Ascending aorta (tissue), 2 donors: ENCODE measurements at places on chromosomes 6 and 20.

- no peak for DNase-seq
Observed at GRCh38 chr6:5338177-5338960, 77.1 kb downstream of the FARS2 start.

- DNase-seq = no peak
Observed at GRCh38 chr6:13425943-13426931, 61.2 kb downstream of the GFOD1 start.

GRCh38 chr20:47493175-47493962, 8.3 kb upstream of the NCOA3 start:
- peak; percentile 13 for DNase-seq

- DNase-seq = no peak
Observed at GRCh38 chr6:13810688-13811446, 3.5 kb downstream of the MCUR1 start.

DNA sequence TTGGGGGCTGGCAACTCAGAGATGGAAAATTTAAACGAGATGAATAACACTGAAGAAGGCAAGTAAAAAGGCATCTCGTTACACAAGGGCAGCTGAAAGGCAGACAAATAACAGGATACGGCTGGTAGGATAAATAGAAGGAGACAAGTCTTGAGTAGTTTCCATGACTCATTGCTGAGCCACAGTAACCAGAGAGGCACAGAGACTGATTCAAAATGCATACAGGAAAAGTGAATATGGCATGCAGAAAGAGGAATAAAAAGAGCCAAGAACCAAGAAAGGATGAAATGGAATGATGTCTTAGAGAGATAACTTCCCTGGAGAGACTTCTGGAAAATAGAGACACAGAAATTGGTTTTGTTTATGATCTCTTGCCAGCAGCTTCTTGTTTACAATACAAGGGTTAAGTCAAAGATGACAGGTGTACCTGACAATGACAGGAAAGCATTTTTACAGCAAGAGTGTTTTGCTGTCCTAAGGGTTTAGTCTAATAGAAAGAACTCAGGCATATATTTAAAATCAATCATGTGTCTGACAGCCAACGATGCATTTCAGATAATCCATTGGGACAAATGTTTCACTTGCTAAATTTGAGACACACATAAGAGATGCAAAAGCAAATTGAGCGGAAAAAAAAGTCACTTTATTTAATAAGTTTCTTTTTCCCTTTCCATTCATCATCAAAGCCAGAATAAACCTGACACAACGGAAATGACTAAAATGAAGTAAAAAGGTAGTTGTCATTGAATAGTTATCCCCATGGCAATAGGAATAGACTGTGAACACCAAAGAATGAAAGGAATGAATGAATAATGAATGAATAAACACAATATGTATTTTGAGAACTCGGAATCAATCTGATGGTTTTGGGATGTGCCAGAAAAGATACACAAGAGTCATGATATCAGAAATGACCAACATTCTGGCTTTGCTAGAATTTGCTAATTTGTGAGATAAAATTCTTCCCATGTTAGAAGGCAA, 68.0 kb upstream of the KCNQ5 start:
- DNase-seq = no peak

GRCh38 chr6:131924881-131925474, 26.2 kb downstream of the CCN2 start:
- DNase-seq = no peak

GRCh38 chr6:26016245-26016962, 53.8 kb downstream of the TRIM38 start:
- DNase-seq = no peak

GRCh38 chr20:4926531-4927156, 74.7 kb downstream of the SLC23A2 start:
- no peak for DNase-seq

GRCh38 chr6:34810936-34811632, 19.2 kb downstream of the BLTP3A start:
- DNase-seq = no peak

DNA sequence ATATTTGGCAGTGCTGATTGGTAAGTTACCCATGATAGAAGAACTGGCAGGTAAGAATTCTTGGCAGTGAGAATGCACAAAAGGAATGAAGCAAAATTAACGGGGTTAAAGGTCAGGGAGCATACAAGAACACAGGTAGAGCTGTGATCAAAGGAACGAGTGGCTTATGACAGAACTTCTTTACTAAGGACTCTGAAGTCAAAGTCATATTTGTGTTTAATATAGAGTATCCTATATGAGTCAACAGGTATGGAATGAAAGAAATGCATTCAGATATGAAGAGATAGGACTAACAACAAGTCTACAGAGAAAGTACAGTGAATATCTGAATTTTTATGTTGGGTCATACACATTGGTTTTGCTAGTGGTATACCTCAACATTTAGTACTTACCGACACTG, 209.0 kb upstream of the CITED2 start:
- DNase-seq = no peak

DNA sequence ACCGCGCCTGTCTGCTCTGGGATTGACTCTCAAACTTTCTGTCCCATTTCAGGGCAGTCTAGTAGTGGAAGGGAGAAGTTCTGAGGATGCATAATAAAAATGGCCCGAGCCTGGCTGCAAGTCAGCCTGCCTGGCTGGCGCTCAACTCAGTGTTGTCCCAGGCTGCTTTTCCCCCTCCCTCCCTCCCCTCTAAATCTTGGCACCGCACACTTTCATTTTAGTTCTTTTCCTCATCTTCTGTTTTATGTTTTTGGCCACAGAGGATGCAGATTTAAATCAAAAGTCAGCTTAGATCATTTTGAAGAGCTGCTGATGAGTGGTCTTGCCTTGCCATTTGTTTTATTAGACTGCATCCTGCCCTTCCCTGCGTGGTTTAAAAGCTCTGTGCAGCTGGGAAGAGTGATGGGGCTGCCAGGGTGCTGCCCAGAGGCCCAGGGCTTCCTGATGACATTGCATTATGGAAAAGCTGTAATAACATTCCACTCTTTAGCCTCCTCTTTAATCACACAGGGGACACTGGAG, 6.5 kb upstream of the UQCC2 start:
- DNase-seq = no peak

GRCh38 chr6:131381709-131382093, 191.3 kb upstream of the ARG1 start:
- no peak for DNase-seq

- DNase-seq = no peak
Observed at GRCh38 chr6:32609391-32609730, 19.7 kb upstream of the HLA-DRB1 start.

GRCh38 chr6:159973951-159974350, 5.1 kb downstream of the IGF2R start:
- DNase-seq = no peak

- DNase-seq = no peak
Observed at GRCh38 chr6:32254761-32255198, 30.9 kb upstream of the NOTCH4 start.

- no peak for DNase-seq
Observed at GRCh38 chr20:60200305-60200918, 242.2 kb downstream of the CDH26 start.

- no peak for DNase-seq
Observed at GRCh38 chr6:41446132-41446531, 100.0 kb upstream of the FOXP4 start.

DNA sequence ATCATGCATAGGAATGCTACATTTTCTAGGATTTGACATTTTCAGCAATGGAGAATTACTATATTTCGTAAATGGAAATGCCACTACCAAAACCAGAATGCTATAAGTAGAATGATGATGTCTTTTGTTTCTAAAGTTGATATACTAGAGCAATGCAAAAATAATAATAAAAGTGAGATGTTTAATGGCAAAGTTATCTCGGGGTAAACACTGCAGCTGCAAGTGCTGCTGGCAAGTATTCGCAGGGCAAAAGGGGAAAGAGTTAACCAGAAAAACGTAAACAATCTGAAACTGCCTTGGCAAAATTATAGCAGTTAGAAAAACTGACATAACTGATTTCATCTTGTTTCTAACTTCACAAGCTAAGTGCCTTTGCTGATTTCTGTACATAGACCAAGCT, 45.5 kb upstream of the FILIP1 start:
- DNase-seq = no peak

GRCh38 chr6:80343511-80343910, 237.0 kb downstream of the BCKDHB start:
- no peak for DNase-seq

DNA sequence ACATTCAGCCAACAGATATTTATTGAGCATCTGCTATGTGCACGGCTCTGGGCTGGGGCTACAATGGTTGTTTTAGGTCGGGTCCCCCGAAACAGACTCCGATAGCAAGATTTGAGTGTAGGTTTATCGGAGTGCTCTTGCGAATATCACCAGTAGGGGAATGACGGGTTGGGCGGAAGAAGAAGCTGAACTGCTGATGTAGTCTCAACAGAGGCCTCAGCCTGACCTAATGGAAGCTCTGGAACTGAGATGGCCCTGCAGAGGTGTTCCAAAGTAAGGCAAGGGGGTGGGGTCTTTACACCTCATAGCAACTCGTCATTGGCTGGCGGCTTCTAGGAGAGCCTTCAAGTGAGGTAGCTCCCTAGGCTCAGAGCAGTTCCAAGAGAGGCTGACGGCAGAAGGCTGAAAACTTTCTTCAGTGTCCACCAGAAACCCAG, 1.1 kb downstream of the L3MBTL1 start:
- DNase-seq = no peak

- no peak for DNase-seq
Observed at GRCh38 chr6:169864148-169865020, 113.0 kb downstream of the ERMARD start.

DNA sequence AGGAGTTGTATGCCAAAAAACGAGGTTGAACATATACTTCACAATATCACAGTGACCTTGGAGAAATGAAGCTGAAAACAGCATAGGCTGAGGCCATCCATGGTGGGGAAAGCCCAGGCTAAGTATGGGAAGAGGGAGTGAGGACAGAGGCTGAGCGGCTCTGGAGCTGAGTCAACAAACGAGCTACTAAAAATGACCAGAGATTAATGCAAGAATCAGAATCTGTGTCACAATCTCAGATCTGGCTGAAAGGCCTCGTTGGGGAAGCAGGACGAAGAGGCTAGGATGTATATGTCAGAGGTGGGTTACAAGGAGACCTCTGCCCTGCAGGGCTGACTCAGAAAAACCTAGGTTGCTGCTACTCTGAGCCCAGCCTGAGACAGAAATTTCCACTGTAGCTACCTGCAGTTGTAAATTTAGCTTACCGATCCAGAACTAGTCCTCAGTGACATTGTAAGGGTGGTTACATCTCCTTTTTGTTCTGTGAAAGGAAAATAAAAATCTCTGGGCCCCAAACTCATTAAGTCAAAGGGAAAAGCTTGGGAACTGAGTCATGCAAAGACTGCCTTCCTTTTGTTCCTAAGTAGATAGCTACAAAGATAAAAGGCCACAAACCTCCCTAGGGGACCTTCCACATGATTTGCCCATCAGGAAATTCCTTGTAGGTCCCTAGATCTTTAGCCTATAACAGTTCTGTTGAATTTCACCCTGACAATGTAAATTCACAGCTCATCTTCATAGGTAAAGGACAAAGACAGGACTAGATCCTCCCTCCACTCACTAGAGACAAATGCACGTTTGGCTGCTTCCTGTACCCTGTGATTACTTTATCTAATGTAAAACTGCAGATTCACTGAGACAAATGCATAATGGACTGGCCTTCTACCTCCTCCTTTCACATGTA, 8.5 kb upstream of the TUBB2A start:
- DNase-seq = no peak

DNA sequence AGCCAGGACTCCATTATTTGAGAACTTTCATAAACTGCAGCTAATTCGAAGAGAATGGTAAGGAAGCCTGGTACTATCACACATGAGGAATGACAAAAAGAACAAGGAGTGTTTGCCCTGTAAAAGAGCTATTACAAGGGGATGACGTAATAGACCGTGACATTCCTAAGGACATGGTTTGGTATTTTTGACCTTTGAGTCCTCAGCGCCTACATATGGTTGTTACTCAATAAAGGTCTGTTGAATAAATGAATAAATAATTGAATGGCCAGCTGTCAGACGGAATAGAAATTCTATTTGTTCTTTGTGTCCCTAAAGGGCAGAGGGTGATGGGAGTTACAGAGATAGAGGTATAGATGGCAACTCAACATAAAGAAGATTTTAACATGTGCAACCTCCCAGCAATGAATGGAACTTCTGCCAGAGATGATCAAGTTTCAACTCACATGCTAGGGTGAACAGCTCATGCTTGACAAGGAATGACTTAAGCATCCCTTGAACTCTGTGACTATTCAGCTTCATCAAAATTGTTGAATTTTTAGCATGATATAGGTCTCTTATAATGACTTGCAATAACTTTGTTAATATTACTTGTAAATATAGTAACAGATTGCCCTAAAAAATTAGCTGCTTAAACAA, 115.4 kb downstream of the TENT5A start:
- no peak for DNase-seq

- DNase-seq = peak; percentile 35
Observed at GRCh38 chr6:170212051-170212756, 78.7 kb downstream of the DLL1 start.

DNA sequence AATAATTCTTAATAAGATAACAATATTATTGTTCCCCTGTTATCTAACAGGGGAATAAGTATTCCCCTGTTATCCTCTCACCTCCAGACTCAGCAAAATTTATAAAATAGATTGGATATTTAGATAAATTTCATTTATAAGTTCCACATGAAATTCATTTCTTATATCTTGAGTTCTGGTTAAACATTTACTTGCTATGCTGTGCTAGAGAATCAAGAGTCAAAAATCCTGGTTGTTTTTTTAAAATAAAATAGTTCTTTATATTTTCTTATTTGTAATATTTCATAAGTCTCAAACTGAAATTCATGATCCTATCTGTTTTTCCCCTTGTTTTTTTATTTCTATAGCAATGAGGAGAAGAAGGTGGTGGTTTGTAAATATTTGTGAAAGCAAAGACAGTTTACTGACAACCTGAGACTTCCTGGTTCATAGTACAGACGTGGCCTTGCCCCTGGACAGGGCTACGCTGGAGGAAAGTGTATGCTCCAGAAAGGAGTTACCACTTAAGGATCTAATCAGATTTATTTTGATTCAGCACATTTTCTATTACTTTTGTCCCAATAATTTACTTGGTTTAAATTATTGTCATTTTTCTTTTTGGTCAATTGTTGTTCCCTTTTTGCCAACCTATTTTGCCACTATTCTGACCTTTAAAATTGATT, 37.8 kb upstream of the MARCKS start:
- DNase-seq = no peak
